ENCODE measurements at places on chromosomes 1 and 21.

DNA sequence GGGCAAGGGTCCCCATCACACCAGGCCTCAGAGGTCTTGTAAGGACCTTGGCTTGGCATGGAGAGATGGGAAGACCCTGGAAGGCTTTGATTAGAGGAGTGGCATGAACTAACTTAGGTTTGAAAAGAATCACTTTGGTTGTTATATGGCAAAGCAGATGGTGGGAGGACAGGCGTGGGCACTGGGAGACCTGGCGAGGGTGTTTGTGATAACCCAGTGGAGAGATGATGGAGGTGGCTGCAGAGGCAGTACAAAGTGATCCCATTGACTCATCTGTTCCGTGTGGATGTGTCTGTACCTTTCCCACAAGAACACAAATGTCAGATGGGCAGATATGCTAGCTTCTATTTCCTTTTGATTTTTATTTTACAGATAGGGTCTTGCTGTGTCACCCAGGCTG, 168.3 kb downstream of the SLC35F3 start:
- no peak for DNase-seq

- DNase-seq, result no peak
These were observed 60.5 kb upstream of the HP1BP3 start for GRCh38 chr1:20847611-20848080.

GRCh38 chr1:94553323-94553730, 11.8 kb upstream of the F3 start:
- DNase-seq, result no peak

GRCh38 chr21:32055305-32055704, 182.5 kb downstream of the HUNK start:
- no peak for DNase-seq

DNA sequence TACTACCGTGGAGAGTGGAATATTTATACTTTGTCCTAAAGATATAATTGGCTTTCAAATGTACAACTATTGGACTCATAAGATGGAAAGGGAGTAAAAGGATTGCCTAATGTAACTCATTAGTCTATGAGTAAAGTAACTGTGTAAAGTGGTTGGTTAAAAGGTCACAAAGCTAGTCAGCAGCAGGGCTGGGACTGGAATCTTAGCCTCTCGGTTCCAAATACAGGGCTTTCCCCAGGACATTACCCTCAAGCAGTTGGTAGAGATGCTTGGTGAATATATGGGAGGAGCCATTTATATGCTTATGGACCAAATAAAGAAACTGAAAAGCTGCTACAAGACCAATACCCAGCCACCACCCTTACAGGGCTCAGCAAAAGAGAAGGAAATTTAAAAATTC, 283.7 kb downstream of the HLX start:
- no peak for DNase-seq

DNA sequence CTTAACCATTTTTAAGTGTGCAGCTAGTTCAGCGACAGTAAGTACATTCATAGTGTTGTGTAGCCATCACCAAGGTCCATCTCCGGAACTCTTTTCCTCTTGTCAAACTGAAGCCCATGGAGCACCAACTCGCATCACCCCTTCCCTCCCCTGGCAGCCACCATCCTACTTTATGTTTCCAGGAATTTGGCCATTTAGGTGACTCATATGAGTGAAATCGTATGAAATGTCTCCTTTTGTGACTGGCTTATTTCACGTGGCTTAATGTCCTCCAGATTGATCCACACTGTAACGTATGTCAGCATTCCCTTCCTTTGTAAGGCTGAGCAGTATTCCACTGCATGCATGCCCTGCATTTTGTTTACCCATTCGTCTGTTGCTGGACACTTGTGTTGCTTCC, 2.5 kb downstream of the COL6A2 start:
- no peak for DNase-seq

DNA sequence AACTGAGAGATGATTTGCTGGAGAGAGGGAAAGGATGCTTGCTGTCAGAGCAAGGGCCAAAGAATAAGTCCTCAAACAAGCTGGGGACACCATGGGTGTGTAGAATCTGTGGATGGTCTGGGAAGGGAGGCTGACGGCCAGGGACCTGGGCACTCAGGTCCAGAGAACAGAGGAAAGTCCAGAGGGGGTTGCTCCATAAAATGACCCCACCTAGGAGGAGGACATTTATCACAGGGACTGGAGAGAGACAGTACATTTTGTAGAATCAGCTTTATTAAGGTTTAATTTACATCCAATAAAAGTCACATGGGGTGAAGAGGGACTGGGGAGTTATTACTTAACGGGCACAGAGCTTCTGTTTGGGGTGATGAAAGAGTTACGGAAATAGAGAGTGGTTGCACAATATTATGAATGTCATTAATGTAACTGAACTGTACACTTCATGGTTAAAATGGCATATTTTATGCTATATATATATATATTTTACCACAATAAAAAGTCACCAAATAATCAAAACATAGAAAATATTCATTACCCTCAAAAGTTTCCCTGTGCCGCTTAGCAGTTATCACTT, 73.0 kb upstream of the ABCD3 start:
- DNase-seq, result no peak

- no peak for DNase-seq
These were observed 79.1 kb upstream of the COL6A1 start for GRCh38 chr21:45902292-45902995.

- no peak for DNase-seq
These were observed 63.7 kb upstream of the CNTN2 start for GRCh38 chr1:204979306-204979705.

GRCh38 chr1:60894130-60894529, 188.2 kb upstream of the NFIA start:
- DNase-seq, result no peak
